Stimulated activated naive B cell treated with anti-CD40 and anti-IgM and Interleukin-4, amounts not matched to agents 10 μg/mL and 1 μg/mL and 100 μg/mL, for 72 hours (primary cell): ENCODE measurements at places on chromosomes 2 and 18.

GRCh38 chr2:38267270-38267925, 109.7 kb downstream of the ATL2 start:
- peaks cover 18% of the 10 kb centered on the region for H3K27me3 ChIP-seq
- H3K36me3 ChIP-seq = peaks cover 1% of the 10 kb centered on the region
- no peak for DNase-seq
- H3K4me1 ChIP-seq = peaks cover 3% of the 10 kb centered on the region

DNA sequence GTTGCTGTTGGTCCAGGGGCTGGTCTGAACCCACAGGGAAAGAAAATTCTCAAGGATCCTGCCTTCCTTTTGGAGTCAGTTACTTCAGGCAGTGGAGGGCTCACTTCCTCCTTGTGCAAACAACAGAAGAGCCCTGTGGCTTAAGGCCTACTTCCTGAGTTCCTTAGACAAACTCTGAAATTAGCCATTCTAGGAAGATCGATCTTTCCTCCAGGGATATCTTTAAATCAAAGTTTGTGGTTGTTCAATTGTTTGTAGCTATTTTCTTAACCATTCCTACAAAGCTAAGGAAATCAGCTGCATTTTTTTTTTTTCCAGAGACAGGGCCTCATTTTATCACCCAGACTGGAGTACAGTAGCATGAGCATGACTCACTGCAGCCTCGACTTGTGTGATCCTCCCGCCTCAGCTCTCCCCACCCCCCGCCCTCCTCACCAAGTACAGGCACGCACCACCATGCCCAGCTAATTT, 156.0 kb downstream of the TANC1 start:
- H3K36me3 ChIP-seq = no peaks in the 10 kb centered on the region
- no peak for DNase-seq
- H3K4me3 ChIP-seq = no peak overlapping the region
- H3K27ac ChIP-seq = no peak overlapping the region
- no peaks in the 10 kb centered on the region for H3K27me3 ChIP-seq
- peaks cover 12% of the 10 kb centered on the region for H3K4me1 ChIP-seq

GRCh38 chr2:96775160-96775559, 14.5 kb downstream of the CNNM4 start:
- no peak overlapping the region for H3K27ac ChIP-seq
- H3K36me3 ChIP-seq = peaks cover 6% of the 10 kb centered on the region
- peaks cover 30% of the 10 kb centered on the region for H3K4me1 ChIP-seq
- no peaks in the 10 kb centered on the region for H3K27me3 ChIP-seq
- no peak for DNase-seq
- H3K4me3 ChIP-seq = no peak overlapping the region

DNA sequence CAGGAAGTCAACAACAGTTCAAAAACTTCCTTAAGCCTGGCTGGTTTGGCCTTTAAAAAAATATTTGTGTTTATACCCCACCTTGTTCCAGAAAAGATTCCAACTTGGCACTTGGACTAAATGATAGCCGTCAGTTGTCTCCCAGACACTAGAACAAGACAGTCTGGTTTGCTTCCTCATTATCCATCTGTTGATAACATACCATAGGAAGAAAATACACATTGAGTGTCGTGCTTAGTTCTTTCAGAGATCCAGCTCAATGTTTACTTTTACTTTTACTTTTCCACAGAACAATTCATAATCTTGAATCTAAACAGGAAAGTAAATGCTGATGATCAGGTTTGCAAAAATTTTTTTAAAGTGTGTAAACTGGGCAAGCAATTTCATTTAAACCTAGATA, 2.4 kb upstream of the VPS54 start:
- H3K36me3 ChIP-seq = peaks cover 7% of the 10 kb centered on the region
- DNase-seq = no peak
- no peak overlapping the region for H3K27ac ChIP-seq
- no peak overlapping the region for H3K4me3 ChIP-seq
- no peaks in the 10 kb centered on the region for H3K27me3 ChIP-seq

DNA sequence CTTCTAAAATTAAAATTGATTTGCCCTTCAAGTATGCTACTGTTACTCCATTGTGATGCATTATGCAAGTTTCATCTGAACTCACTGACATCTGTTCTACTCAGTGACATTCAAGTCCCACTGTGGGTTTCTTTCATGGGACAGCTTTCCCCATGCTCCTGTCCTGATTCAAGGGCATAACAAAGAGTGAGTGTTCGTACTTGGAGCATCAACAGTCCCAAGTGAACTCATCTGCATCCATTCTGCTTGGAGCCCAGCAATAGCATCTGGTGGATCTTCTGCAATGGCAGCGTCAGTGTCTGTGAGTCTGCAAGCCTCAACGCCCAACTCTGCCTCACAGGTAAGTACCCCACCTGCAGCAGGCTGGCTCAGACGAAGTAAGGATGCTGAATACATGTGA, 27.5 kb downstream of the BUB1 start:
- no peak for DNase-seq
- no peak overlapping the region for H3K27ac ChIP-seq
- no peaks in the 10 kb centered on the region for H3K27me3 ChIP-seq
- no peaks in the 10 kb centered on the region for H3K4me1 ChIP-seq
- no peak overlapping the region for H3K4me3 ChIP-seq

GRCh38 chr2:21251216-21251980, 127.6 kb downstream of the TDRD15 start:
- H3K36me3 ChIP-seq = no peaks in the 10 kb centered on the region
- no peaks in the 10 kb centered on the region for H3K4me1 ChIP-seq
- no peak overlapping the region for H3K4me3 ChIP-seq
- H3K27ac ChIP-seq = no peak overlapping the region

DNA sequence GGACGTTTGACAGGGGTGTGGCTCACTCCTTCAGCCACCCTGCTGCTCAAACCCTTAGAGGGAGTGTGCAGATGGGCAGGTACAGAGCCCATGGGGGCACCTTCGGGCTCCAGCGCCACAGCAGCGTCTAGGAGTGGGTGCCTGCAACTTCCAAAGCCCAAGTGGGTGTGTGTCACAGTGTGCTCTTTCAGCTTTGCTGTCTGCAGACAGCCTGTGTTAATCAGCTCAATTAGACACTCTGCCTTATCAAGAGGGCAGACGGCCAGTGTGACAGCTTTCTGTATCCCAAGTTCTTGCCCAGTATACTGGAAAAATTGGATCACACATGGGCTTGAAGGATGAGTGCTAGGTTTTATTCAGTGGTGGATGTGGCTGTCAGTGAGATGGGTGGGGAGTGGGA, 96.7 kb downstream of the AP1S3 start:
- peaks cover 38% of the 10 kb centered on the region for H3K27me3 ChIP-seq
- peaks cover 6% of the 10 kb centered on the region for H3K36me3 ChIP-seq
- H3K4me3 ChIP-seq = no peak overlapping the region
- no peak for DNase-seq
- no peak overlapping the region for H3K27ac ChIP-seq

DNA sequence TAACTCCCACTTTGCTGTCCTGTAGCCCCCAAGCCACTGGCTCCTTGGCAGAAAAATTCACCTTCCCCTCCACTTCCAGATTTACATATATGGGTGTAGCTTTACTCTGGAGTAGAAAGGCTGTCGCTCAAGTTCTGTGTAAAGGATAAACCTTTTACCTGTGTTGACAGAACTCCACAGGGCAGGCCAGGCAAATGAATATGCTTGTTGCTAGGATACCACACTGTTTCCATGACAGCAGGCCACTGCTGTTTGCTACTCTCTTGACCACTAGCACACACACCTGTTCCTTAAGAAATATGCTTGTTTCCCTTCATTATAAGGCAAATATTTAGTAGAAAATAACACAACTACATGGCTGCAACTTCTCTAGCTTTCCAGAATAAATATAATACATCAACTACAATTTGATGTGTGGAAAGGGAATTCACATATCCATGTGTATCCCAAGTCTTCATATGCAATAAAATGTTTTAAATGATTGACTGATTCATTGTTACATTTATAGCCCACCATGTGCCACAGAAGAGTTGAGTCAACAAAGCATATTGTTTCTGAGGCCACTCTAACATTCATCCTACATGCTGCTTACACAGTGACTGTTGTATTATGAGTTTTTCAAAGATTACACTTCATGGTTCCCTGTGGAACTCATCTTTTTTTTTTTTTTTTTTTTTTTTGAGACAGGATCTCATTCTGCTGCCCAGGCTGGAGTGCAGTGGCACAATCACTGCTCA, 56.2 kb upstream of the ROCK1 start:
- H3K4me1 ChIP-seq = no peaks in the 10 kb centered on the region
- H3K36me3 ChIP-seq = no peaks in the 10 kb centered on the region
- H3K27me3 ChIP-seq = peaks cover 5% of the 10 kb centered on the region
- no peak for DNase-seq
- H3K4me3 ChIP-seq = no peak overlapping the region

DNA sequence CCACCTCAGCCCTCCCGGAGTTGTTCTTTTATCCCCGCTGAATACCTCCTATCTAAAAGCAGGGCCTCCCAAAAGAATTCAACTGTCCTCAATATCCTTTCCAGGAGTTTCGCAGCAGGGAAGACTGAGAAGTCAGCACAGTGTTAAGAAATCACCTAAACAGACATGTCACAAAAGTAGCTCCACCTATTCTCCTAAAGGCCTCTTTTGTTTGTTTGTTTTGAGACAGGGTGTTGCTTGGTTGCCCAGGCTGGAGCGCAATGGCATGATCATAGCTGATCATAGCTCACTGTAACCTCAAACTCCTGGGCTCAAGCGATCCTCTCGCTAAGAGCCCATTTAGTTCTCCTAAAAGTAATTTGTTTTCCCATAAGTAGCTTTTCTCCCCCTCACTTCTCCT, 53.8 kb downstream of the TEX44 start:
- no peak overlapping the region for H3K27ac ChIP-seq
- no peak overlapping the region for H3K4me3 ChIP-seq
- H3K27me3 ChIP-seq = no peaks in the 10 kb centered on the region
- H3K36me3 ChIP-seq = no peaks in the 10 kb centered on the region

GRCh38 chr18:14937271-14937670, 189.3 kb downstream of the ANKRD30B start:
- H3K27me3 ChIP-seq = no peaks in the 10 kb centered on the region
- no peak overlapping the region for H3K4me3 ChIP-seq
- no peaks in the 10 kb centered on the region for H3K4me1 ChIP-seq
- H3K27ac ChIP-seq = no peak overlapping the region
- DNase-seq = no peak
